Activated naive CD4-positive, alpha-beta T cell (primary cell): ENCODE measurements at places on chromosomes 7 and 10.
A peak's percentile ranks its signal among the peaks of the same experiment; 100 is the strongest.

- DNase-seq, result no peak
These were observed 7.6 kb downstream of the HACD1 start for GRCh38 chr10:17609523-17610079.

DNA sequence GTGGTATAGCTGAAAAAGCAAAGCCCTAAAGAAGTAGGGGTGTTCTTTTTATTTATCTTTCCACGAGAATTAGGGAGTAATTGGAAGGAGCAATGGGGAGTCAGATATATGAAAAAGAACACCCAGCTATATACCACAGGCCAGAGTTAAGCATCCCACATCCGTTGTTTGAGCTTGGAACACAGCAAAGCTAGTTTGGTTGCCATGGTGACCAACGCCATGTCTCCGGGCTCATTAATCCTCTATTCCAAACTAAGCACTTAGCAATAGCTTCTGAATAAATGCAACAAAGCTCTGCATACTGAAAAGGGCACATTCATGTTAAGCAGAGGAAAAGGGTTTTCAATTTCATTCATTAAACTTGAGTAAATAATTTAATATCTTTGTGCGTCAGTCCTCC is 23.5 kb downstream of the ASB4 start:
- no peak for DNase-seq

DNA sequence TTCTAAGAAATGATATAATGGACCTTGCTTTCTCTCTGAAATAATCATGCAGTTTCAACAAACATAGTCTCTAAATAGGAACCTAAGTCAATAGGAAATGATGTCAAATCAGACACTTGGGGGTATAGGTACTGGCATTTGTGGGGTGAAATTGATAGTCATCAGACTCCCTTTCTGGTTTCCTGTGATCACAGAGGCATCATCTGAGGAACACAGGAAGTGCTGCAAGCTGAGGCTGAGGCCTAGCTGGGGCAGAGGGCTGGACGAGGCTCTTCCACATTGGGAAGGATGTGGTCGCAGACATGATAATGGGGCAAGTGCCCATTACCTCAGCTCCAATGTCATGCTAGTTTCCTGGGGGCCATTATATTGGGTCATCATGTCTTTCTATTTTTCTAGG is 33.5 kb upstream of the TARP start:
- no peak for DNase-seq

DNA sequence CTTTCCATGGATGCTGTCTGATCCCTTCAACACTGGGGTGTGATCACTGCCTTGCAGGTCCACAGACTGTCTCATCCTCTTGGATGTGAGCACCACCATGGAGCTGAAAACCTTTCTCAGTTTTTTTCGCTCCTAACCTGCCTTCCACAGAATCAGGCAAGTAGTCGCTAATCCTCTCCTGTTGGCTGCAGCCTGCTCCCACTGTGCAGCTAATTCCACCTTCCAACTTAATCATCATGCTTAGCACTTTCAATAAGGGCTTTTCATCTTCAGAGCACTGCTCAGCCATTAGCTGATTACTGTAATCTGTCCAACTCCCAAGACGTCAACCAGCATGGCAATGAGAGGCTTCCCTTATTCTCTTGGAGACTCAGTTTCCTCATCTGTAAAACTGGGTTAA is 15.1 kb upstream of the CDH23 start:
- DNase-seq, result no peak

- DNase-seq, result peak; percentile 33
These were observed 716 bp downstream of the OGA start for GRCh38 chr10:101817337-101818118.

- no peak for DNase-seq
These were observed 205.6 kb downstream of the AUTS2 start for GRCh38 chr7:69803699-69804516.

DNA sequence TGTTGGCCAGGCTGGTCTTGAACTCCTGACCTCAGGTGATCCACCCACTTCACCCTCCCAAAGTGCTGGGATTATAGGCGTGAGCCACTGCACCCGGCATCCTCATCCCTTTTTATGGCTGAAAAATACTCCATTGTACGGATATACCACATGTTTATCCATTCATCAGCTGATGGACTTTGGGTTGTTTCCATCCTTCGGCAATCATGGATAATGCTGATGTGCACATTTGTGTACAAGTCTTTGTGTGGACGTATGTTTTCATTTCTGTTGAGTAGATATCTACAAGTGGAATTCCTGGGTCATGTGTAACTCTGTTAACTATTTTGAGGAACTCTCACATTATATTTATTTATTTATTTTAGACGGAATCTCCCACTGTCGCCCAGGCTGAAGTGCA is 5.7 kb upstream of the UCMA start:
- DNase-seq, result no peak

DNA sequence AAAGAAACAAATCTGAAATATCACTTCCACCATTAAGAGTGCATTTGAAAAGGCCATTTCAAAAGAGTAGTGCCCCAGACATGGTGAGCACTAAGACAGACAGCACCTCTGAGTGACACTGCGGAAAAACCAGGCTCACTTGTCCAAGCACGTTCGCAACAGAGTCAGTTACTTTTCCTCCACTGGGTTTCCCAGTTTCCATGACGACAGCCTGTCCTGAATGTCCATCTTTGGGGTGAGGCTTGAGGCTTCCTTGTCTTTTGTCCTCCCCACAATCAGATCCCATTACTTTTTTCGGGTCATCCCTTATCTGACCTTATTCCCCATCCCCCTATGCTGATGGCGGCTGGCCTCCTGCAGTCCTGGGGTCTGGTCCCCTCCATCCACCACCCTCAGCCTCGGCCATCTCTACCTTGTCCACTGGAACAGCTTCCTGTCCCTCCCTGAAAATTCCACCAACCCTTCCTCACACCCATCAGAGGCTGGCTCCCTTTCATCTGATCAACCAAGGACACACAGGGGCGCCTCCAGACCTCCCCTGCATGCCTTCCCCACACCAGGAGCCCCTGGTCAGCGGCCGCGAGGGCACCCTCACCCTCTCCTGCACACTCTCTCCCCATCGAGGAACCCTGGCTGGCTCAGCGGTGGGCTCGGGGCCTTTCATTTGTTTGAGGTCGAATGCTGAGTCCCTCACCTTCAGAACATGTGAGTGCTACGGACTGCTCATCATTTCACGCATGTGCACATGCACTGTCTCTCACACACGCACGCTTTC is 363.6 kb downstream of the DNAJB6 start:
- DNase-seq, result no peak

GRCh38 chr10:20147684-20148083 is 331.5 kb downstream of the PLXDC2 start:
- DNase-seq, result no peak

- no peak for DNase-seq
These were observed 4.5 kb downstream of the TNS3 start for GRCh38 chr7:47577321-47577919.

DNA sequence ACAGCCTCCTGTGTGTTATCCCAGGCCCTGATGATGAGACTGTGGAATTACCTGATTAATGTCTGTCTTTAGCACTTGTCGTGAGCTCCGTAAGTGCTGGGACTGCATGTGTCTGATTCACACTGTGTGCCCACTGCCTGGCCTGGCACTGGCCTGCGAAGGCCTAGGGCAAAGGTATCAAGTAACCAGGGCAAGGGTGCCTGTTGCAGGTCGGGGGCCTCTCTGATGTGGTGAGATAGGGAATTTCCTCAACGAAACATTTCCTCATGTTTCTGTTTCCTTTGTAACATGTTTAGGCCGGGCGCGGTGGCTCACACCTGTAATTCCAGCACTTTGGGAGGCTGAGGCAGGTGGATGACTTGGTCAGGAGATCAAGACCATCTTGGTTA is 50.4 kb downstream of the LHPP start:
- DNase-seq, result no peak

DNA sequence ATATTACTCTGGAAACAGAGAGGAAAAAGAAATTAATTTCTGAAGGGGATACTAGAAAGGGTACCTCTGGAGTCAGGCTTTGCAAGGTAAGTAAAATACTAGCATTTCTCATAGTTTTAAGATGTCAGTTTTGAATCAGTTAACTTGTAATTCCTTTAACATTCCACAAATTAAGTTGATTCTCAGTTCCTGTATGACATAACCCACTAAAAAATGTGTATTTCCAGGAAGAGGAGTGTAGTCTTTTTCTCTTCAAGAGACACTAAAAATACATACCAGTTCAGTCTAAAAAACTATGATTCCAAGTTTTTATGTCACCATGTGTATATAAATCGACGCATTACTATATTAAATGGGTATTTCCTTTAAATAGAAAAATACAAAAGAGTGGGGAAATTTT is 113.2 kb downstream of the CDK6 start:
- no peak for DNase-seq

- DNase-seq, result no peak
These were observed 14.2 kb downstream of the ZNF92 start for GRCh38 chr7:65387891-65388290.

DNA sequence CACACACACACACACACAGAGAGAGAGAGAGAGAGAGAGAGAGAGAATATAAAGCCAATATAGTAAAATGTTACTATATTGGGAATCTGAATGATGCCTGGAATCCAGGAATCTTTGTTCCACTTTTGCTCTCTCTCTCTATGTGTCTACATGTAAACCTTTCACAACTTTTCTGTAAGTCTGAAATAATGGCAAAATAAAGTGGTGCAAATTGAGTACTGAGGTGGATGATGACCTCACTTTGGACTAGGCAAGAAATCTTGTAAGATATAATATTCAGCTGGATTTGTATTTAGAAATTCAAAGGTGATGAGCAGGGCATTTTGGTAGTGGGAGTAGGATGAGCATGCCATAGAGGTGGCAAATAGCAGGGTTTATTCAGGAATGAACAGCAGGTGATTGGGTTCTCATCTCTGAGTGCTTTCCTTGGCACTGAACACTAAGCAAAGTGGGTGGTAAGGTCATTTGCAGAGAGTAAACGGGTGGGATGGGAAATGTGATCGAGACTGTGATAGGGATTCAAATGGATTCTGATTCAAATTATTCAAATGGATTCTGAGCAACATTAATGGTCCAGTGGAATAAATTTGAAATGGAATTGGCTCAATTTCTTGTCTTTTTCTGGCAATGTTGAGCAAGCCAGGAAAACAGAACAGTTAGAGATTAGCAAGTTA is 9.7 kb upstream of the ANLN start:
- no peak for DNase-seq

DNA sequence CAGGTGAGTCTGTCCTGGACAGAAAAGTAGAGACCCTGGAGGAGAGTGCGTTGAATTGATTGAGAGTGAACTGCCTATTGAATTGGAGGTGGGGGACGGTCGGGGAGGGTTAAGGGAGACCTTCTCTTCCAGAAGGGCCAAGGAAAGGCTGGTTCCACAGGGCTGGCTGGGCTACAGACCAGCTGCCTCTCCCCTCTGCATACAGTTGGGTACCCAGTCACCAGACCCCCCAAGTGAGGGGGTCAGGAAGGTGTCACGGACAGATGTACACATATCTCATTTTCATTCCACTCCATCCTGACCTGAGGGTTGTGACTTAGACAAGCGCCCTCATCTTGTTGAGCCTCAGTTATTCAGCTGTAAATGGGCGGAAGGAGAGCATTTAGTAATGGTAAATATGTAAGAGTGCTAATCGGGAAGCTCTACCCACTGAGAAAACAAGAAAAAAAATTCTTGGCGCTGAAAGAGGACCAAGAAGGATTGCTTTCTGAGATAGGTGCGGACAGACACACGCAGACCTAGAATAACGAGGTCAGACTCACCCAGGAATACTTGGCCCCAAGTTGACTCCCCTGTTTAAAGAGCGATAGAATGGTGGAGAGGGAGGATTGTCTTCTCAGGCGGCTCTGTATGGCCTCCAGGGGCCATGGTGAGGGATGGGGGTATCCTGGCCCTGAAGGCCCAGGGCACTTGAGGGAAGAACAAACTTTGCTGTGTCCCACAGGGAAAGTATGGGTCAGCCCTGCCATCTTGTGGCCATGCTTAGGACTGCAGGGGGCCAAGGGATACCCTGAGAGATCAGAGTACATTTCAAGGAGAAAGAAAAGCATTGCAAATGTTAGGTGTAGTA is 7.2 kb upstream of the MBL2 start:
- DNase-seq, result no peak

GRCh38 chr10:31756729-31757110 is 171.9 kb downstream of the ARHGAP12 start:
- DNase-seq, result no peak

- DNase-seq, result no peak
These were observed 44.8 kb downstream of the PRKCQ start for GRCh38 chr10:6535156-6535764.

GRCh38 chr10:118901380-118901779 is 128.1 kb upstream of the NANOS1 start:
- DNase-seq, result no peak

DNA sequence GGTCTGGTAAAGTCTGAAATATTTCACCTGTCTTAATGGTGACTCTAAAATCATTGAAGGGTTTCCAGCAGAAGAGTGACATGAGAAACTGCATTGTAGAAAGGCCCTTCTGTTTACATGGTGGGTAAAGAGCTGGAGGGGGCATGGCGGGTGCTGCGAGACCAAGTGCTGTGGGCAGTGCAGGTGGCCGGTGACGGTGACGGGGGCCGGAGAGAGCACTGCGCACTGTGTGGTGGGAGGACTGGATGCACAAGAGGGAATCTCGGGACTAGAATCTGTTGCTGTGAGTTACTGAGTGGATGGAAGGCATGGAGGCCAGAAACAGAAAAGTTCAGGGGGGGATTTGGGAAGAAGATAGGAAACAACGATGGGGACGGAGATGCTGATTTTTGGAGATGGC is 218.7 kb downstream of the USP6NL start:
- DNase-seq, result no peak

DNA sequence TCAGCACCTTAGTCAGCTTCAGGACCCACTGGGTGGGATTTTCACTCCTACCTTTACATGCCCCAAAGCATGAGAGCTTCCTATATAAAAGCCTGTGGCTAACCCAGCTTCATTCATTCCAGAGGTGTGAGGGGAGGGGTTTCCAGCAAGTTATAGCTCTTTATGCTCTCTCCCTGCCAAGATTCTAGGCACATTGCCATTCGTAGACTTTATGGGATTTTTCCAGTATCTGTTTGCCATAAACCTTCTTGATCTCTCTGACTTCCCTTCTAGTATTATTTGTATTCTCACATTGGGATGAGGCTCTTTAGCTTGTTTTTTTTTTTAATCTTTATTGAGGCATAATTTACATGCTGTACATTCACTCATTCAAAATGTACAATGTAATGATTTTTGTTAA is 67.5 kb downstream of the POU6F2 start:
- no peak for DNase-seq

DNA sequence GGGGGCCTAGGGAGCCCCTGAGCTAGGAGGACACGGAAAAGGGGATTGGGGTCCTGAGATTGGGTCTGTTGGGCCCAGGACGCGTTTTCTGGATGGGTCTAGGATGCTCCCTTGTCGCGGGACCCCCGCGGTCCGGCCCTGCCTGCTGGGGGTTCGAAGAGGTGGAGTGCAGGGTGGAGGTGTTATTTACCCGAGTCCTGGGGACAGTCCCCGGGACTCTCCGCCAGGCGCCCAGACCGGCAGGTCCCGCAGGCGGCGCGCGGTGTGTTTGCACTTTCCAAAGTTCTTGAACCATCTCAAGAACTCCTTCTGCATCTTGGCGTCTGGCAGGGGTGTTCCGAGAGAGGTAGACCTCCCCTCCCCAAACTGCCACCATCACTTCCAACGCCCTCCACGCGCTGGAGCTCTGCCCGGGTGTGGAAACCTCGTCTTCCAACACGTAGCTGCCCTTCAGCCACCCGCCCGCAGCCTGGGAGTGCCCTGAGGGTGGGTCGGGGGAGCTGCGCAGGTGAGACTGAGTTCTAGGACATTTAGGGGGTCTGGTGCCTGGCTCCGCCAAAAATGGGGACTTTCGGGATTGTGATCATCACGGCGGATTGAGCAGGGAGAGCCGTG is 569 bp downstream of the CAV1 start:
- DNase-seq, result no peak
